ENCODE measurements at places on chromosomes 2 and 18.

- DNase-seq, result no peak
Observed at GRCh38 chr2:222707689-222708273, 36.3 kb downstream of the MOGAT1 start.

GRCh38 chr2:36547906-36548305 is 50.1 kb downstream of the FEZ2 start:
- no peak for DNase-seq

DNA sequence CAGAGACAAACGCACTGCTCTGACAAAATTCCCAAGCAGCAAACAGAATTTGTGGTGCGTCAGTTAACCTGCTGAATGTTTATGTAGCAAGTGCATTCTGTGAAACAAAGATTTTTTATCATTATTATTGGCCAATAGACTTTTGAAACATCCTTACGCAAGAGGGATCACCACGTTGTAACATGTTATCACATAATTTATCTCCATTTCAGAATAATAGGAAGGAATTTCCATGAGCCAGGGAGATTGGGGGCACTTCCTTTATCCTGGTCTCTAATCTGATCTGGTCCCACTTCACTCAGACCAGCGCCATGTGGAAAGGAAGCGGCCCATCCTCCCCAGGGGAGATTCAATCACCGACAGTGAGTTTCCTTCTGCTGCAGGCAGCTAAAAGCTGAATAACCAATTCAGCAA is 166.1 kb downstream of the PID1 start:
- no peak for DNase-seq

GRCh38 chr2:170817093-170818035 is 677 bp downstream of the GAD1 start:
- DNase-seq, result peak; percentile 61

- DNase-seq, result no peak
Observed at GRCh38 chr2:96699021-96699420, 40.8 kb downstream of the LMAN2L start.
